ENCODE measurements at places on chromosomes 3 and 15.

- no peak for DNase-seq
These were observed 62.0 kb downstream of the TTBK2 start for GRCh38 chr15:42858540-42858939.

DNA sequence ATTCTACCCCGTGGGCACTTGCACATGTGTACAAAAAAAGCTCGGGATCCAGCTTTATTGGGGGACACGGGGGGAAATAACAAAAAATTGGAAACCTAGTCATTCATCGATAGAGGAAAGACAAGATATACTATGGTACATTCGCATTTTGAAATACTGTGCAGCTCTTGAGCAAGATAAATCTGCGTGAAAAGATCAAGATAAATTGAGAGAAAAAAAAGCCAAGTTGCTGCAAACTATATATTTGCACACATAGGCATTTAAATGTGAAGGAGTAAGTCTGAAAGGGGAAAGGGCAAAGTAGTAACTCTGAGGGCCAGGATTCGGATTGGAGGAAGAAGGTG is 620 bp upstream of the UBR1 start:
- DNase-seq, result no peak

- no peak for DNase-seq
These were observed 1.4 kb downstream of the CSK start for GRCh38 chr15:74783072-74783807.

- DNase-seq, result no peak
These were observed 84.5 kb downstream of the SETD2 start for GRCh38 chr3:47079432-47079831.

DNA sequence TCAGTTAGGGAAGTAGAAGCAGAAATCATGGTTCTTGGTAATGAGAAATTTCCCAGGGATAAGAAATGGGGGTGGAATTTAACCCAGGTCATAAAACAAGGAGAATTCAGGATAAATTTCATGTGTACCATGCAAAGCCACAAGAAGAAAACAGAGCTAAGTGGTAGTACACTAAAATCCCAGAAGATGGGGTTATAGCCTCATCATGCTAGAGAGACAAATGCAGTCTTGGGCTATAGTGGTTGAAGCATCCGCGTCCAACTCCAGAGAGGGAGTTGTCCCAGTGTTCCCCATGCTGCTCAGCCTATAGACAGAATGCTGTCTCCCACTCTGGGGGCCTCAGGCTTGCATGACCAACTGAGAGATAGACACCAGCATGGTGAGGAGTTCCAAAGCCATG is 36.2 kb upstream of the CLRN1 start:
- peak; percentile 28 for DNase-seq

DNA sequence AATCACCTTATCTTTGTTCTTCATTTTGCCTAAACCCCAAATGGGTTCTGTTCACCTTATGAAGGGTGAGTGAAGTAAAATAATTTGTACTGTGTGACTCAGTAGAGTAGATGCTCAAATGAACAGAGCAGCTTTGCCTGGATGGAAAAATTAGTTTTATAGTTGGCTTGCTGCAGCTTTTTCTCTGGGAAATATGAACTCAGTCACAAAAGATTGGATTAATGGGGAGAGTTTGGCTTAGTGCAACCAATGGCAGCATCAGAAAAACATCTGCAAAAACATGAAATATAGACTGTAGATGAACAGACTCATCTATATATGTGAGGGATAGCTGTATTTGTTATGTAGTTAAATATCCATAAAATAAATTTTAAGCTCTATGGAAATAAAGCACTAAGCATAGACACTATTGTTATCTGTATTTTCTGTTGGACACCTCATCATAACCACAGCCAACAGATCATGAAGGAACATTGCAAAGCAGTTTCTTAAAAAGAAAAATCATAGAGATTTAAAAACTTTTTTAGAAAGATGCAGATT is 181.3 kb downstream of the ECT2 start:
- no peak for DNase-seq

DNA sequence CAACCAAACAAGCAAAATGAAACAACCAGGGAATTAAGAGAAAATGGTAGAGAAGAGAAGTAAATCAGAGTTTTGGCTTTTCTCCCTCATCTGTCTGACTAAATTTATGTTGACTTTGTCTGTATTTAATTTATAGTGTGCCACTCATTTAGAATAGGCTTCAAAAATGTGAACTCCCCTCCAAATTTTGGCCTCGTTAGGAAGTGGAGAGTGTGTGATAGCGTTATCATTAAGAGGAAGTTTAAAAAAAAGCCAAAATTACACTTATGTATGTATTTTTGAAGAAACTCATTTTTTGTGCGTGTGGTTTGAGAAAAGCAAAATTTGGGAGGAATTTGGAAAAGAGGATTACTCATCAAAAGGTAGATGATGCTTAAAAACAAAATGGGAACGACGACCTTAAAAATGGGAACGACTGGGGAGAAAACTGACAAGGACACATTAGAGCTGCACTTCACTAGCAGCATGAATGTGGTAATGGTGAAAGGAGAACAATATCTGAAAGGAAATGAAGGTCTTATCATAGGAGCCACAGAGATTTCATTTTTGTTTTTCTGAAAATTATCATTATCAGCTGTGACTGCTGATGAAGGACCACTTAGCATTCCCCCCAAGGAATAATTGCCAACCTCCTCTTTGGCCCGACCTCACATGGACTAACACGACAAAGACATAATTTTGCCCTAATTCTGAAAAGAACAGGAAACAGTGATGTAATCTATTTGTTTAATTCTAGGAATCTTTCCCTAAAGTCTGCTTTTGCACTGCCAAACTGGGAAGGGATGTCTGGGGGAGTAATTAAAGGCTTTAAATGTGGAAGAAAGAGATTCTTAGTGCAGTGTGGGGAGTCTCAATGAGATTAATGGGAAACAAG is 163.2 kb upstream of the P2RY1 start:
- no peak for DNase-seq

GRCh38 chr15:26773067-26773877 is 406 bp upstream of the GABRB3 start:
- DNase-seq, result peak; percentile 63

- DNase-seq, result no peak
These were observed 112.3 kb downstream of the ADAMTS17 start for GRCh38 chr15:100229181-100230163.

GRCh38 chr15:64037116-64037515 is 9.2 kb downstream of the DAPK2 start:
- no peak for DNase-seq

GRCh38 chr3:127074900-127075360 is 92.0 kb downstream of the PLXNA1 start:
- DNase-seq, result peak; percentile 50

GRCh38 chr3:188949996-188950395 is 221.8 kb upstream of the TPRG1 start:
- no peak for DNase-seq

GRCh38 chr3:78666470-78666800 is 1101.4 kb downstream of the ROBO1 start:
- no peak for DNase-seq

DNA sequence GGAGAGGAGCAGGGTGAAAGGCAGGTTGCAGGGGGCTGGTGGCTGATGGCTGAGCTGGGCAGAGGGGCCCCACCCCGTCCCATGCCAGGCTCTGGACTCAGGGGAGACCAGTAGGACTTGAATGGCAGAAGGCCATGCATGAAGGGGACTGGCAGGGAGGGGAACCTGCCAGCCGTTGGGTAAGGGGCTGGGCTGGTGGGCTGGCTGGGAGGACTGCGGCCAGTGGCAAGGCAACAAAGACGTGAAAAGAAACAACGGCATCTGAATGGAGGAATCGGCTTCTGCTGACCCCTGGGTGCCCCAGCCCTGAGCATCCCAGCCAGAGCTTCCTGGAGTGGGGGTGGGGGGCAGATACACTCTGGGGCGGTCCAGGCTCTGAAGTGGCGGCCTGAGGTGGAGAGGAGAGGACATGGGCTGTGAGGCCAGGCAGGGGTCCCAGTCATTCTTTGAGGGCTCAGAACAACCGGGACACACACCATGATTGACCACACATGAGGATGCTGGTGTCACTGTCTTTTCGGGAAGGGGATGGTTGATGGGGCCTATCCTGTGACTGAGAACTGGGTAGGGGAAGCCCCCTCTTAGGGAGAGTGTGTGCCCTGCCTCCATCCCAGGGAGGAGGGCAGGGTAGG is 11.7 kb downstream of the GLYCTK start:
- no peak for DNase-seq

- no peak for DNase-seq
These were observed 136.7 kb downstream of the CCNL1 start for GRCh38 chr3:157023226-157023625.

GRCh38 chr3:31284776-31285175 is 247.9 kb upstream of the STT3B start:
- no peak for DNase-seq

- no peak for DNase-seq
These were observed 7.3 kb upstream of the COPB2 start for GRCh38 chr3:139396707-139397106.

DNA sequence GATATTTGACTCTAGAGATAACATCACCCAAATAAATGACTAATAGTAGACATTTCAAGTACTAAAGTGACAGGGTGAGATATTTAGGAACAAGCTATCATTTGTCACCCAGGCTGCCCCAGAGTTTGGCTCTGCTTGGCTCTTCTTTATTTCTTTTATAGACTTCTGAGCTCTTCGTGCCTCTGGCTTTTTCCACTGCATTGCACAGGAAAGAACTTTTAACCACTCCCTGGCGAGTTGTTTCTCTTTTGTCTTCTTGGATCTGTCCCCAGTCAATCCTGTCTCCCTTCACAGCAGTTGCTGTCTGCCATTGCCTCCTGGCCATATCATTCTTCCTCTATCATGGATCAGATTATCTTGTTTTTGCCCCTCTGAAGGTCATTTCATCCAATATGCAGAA is 339.2 kb upstream of the DCBLD2 start:
- no peak for DNase-seq

DNA sequence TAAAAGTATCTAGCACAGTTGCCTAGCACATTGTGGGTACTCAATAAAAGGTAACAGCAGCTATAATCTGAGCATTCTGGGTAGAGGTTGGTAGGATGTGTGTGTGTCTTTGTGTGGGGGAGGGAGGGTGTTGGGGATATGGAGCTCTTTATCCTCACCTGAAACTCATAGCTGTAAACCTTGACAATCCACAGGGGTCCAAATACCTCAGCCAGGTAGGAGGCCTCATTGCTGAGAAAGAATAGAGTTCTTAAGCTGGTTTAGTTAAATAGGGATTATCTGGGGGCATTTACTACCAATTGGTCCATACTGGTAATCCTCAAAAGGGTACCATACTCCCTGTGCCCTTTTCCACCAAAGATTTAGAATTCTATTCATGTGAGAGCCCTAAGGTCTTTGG is 3.9 kb downstream of the SERF2 start:
- no peak for DNase-seq

DNA sequence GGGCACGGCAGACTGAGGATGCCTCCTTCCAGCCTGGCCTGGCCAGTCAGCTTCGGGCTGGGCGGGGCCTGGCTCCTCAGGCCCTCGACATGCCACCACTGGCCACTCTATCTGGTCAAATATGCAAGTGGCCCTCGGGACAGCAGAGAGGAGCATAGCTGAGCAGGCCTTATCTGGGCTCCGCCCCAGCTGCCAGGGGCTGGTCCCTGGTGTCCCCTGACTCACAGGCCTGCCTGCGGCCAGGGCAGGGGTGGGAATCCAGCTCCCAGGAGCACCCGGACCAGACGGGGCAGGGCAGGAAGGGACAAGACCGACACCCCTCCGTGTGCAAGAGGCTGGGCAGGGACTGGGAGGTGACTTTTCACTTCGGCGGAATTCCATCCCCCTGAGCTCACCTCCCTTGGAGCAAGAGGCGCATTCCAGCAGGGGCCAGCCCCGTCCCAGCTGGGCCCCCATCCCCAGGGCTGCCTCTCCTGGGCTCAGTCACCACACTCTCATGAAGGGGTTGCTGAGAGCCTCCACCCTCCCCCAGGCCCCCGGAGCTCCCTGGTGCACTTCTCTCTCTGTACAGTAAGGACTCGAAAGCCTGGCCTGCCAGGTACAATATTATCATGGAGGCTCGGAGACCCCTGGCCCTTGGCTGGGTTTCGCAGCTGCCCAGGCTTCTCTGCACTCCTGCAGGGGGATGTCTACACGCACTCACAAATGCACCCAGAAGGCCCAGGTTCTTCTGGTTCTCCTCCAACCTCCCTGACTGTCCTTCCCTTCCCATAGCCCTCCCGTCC is 29.5 kb downstream of the WNT7A start:
- DNase-seq, result no peak

- DNase-seq, result no peak
These were observed 136.6 kb upstream of the SETMAR start for GRCh38 chr3:4166540-4166939.

DNA sequence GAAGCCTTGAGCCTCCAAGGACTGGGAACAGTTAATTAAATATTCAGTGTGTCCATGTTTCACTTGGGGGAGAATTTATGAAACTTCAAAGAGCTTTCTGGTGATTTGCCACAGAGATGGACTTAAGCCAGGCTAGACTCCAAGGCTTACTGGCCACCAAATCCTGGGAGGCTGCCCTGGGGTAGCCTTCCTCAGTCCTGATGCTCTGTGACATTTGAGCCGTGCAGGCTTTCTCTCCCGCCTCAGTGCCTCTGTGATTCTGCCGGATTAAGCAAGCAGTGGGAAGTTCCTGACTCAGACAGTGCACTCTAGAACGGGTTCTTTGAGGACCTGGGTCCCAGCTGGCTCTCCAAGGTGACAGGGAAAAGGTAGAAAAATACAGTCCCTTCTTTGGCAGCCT is 314.7 kb upstream of the ICE2 start:
- no peak for DNase-seq

GRCh38 chr3:14460342-14461005 is 58.1 kb downstream of the SLC6A6 start:
- DNase-seq, result no peak

DNA sequence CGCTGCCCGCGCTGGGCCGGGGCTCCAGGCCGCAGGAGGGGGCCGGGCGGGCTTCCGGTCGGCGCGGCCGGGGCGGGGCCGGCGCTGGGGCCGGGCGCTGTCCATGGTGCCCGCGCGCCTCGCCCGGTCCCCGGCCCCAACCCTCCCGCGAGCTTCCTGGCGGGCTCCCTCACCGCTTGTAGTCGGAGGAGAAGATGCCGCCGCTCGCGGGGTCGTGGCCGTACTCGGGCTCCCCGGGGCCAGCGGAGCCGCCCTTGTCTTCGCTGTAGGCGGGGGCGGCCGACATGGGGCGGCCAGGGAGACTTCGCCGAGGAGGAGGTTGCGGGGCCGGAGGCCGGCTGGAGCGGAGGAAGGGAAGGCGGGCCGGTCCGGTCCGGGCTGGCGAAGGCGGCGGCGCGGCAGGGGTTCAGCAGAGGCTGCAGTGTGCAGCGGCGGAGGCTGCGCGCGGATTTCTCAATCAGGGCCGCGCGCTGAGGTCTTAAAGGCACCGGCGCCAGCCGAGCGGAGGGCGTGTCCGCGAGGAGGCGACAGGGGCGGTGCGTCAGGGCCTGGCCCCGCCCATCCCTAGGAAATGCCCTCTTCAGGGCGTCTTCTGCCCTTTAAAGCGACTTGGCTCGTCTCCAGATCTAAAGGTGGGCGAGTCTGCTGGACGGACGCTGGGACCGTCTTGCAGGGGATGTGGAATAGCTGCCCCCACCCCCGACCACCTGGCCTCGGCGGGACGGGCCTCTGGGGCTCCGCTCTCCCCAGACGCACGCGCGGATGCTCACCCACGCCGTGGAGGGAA is at the start of gene AP3B2:
Gene AP3B2, minus strand, starts transcription at position 455 of the 787 bp plus-strand sequence. Its CDS starts 169 bp downstream, at position 286.
- DNase-seq, result peak; percentile 94

- DNase-seq, result no peak
These were observed 1.2 kb upstream of the LINGO1 start for GRCh38 chr15:77633913-77634265.

All from HEK293T (cell line).